ENCODE measurements at places on chromosomes 11 and 22.

- DNase-seq: no peak
These were observed 112.8 kb upstream of the ARHGAP20 start for GRCh38 chr11:110824912-110825620.

- DNase-seq: no peak
These were observed 105.3 kb downstream of the MORC2 start for GRCh38 chr22:30863081-30863833.

GRCh38 chr11:79437981-79438630 is 2.7 kb downstream of the TENM4 start:
- DNase-seq: peak; percentile 24

DNA sequence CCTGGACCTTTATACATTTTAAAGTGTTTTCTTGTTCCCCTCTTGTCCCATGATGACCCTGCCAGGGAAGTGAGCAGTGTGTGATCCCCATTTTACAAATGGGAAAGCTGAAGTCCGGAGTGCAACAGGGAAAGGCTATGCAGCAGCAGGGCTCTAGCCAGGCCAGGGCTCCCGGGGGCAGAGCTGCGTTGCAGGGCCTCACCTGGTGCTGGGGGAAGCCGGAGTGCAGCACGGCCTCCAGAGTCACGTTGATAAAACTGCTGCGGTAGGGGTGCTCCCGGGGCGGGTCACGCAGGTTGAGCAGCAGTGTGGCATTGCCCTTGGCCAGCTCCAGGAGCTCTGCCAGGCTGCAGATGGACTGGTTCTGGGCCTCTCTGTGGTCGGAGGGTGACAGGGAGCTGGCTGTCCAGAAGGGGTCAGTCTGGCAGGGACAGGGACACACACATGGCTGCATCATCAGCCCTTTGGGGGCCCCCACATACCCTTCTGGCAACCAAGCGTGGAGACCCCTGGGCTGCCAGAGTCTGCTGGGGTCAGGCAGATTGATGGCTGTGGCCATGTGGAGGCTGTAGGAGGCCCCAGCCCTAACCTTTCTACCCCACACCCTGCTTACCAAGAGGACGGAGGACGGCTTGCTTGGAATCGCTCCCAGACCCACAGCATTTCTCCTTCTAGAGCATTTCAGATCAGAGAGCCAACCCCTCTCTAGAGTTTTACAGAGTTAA is 9.3 kb upstream of the KLHL35 start:
- DNase-seq: no peak

- no peak for DNase-seq
These were observed 116.4 kb downstream of the KCNA4 start for GRCh38 chr11:29900382-29900781.

- DNase-seq: peak; percentile 27
These were observed 678 bp downstream of the CD248 start for GRCh38 chr11:66315921-66316811.

- DNase-seq: no peak
These were observed 84.9 kb upstream of the PRR5 start for GRCh38 chr22:44616882-44617655.

DNA sequence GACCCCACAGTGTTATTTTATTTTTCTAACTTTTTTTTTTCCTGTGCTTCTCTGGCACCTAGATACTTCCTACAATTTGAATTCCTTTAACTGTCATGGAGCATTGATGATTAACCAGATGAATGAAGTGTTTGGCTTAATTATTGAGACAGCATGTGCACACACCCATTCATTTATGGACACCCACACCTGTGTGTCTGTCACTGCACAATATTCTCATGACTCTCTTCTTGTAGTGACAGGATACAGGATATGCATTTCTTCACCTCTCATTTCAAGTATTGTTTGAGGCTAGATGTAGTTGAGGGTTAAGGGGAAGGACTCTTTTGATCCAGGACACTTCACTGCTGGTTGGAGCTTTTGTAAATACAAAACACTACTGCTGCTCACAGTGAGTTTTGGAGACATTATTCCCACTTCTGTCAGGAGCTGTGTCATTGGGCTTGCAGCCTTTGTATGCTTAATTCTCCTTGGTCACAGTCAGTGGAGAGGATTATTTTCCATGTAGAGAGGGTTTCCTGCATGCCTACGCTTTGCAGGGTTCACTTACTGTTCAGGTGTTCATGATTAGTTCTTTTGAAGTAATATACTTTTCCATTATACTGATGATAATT is 33.5 kb downstream of the SPECC1L start:
- DNase-seq: no peak

- DNase-seq: no peak
These were observed 4.6 kb downstream of the MOB2 start for GRCh38 chr11:1481861-1482441.

DNA sequence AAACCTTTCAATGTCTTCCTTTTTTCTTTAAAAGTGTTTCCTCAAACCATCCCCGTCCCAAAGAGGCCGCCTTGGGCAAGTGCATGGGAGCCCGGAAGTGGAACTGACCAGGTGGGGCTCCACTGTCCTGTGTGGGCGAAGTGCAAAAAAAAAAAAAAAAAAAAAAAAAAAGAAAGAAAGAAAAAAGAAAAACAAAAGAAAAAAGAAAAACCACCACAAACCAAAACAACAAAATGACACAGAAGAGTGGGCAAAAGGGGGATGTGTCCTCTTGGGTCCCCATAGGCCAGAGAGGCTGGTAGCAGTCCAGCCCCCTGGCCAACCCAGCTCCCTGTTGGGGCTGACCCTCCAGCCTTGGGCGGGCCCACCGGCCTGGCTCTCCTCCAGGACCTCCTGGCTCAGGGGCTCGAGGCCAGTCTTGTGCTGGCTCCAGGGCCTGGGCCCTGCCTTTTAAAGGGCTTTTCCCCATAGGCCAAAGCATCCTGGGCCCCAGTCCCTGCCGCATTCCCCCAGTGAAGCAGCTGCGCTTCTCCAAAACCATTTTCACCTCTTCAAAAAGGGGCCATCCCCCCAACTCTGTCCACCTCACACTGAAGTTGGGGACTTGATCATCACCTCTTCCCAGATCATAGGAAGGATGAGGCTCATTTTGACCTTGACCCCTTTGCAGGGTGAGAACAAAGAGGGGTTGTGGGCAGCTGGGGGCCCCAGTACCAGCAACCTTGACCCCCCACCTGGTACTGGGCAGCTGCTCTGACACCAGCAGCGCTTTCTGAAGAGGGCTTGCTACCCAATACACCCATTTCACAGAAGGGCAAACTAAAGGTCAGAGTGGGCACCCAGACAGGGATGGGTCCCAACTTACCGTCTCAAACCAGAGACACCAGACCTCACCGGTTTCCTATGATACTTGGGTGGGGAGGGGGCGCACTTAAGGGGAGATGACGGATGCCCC is 9.4 kb downstream of the CBX6 start:
- no peak for DNase-seq

GRCh38 chr11:73114110-73114834 is 27.8 kb downstream of the FCHSD2 start:
- no peak for DNase-seq

DNA sequence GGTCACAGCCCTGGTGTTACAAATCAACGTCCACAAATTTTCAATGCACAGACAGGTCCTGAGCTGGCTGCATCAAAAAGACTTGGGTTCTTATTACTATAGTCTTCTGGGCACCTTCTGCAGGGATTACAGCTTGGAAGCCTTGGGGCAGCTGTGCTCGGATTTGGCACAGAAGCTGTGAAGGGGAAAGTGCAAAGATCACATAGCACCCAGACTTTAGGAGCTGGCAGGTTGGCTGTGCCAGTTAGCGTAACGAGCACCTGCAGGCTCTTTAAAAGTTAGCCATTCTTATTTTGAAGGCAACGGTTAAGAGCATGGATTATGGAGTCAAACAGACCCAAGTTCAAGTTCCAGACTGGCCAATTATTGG is 100.4 kb downstream of the ARL14EP start:
- no peak for DNase-seq

All from EL (cell line).